Left lung (tissue), 14 donors: ENCODE measurements at places on chromosomes 7 and 10. TPM values are rescaled to one million over a fixed set of nuclear protein-coding genes. Genes with fewer than 3 reads are reported as not detected.

DNA sequence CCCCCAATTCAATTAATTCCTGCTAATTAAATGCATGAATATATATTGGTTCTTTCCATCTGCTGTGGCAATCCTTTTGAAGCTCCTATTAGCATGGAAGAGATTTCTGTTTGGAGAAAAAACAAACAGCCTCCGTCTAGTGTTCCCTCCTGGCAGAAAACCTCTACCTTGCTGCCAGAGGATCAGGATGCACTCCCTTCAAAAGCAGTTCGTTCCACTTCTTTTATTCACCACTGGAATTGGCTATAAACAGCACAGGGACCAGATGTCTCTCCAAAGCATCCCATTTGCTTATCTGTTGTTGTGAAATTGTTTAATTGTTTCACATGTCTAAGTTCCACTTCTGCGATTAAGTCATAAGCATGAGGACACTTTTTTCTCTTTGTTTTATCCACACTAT is 77.8 kb upstream of the PTN start:
- H3K4me3 ChIP-seq, result no peak overlapping the region
- DNase-seq, result no peak
- H3K27me3 ChIP-seq, result no peaks in the 10 kb centered on the region
- no peaks in the 10 kb centered on the region for H3K4me1 ChIP-seq

DNA sequence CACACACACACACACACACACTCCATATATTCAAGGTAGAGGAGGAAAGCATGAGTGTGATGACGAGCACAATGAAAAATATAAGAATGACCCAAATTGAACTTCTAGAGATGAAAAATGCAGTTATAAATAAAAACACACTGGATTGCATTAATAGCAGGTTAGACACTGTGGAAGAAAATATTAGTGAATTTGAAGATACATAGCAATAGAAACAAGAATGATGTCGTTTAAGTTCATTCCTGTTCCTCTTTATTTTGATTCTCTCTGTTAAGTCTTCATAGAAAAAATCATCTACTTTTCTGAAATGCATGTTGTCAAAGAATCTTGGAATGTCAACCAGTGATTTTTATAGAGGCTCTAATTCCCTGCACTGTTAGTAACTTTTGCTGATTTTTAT is 78.4 kb downstream of the BTAF1 start:
- no peak for DNase-seq
- no peaks in the 10 kb centered on the region for H3K27me3 ChIP-seq
- H3K4me3 ChIP-seq, result no peak overlapping the region
- H3K27ac ChIP-seq, result no peak overlapping the region

The INHBA gene
- 8.0 TPM for total RNA-seq

GRCh38 chr10:114685456-114685855 is 27.4 kb upstream of the ABLIM1 start:
- H3K36me3 ChIP-seq, result no peaks in the 10 kb centered on the region
- H3K4me1 ChIP-seq, result peaks cover 29% of the 10 kb centered on the region
- no peak for DNase-seq
- no peaks in the 10 kb centered on the region for H3K27me3 ChIP-seq
- H3K27ac ChIP-seq, result peak overlapping the region; percentile 71
- H3K4me3 ChIP-seq, result no peak overlapping the region

DNA sequence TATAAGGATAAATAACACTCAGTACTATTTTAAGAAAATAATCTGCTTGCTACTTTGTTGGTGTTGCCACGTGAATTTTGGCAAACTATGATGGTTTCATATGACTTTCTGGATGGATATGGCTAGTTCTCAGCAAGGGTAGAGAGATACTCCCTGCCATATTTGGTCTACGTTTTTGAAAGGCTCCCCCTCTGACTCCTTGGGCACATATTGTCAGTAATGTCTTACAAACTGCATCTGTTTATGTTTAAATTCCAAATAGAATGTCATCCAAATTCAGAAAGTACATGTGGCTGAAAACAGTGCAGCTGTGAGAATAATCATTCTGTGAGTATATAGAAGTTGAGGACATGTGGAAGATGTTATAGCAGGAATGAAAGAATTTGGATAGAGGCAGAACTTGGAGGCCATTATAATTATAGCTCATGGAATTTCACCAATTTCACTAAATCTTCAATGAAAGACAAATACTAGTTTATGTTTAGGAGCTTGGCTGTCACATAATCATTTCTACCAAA is 107.8 kb downstream of the SRI start:
- no peak for DNase-seq
- H3K4me1 ChIP-seq, result no peaks in the 10 kb centered on the region
- H3K36me3 ChIP-seq, result no peaks in the 10 kb centered on the region
- no peak overlapping the region for H3K4me3 ChIP-seq
- no peak overlapping the region for H3K27ac ChIP-seq
- H3K27me3 ChIP-seq, result no peaks in the 10 kb centered on the region

DNA sequence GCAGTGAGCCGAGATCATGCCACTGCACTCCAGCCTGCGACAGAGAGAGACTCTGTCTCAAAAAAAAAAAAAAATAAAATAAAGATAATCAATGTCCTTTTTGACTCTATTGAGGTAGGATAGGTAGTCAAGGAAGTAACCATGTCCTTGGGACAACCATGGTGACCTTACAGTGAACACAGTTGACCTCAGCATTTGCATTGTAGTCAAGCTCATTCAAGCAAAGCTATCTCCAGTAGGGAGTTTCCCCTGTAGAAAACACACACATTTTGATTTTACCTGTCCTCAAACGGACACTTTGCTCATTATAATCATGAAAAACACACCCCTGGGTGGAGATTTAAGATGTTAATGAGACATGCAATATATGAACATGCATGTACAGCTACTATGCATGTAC is 171.7 kb downstream of the KIF20B start:
- H3K4me3 ChIP-seq, result no peak overlapping the region
- no peak for DNase-seq
- no peaks in the 10 kb centered on the region for H3K27me3 ChIP-seq
- H3K27ac ChIP-seq, result no peak overlapping the region
- H3K4me1 ChIP-seq, result no peaks in the 10 kb centered on the region

GRCh38 chr7:79781716-79782115 is 328.2 kb upstream of the MAGI2 start:
- no peaks in the 10 kb centered on the region for H3K36me3 ChIP-seq
- no peak overlapping the region for H3K27ac ChIP-seq
- no peak overlapping the region for H3K4me3 ChIP-seq
- DNase-seq, result peak; percentile 36
- H3K4me1 ChIP-seq, result no peaks in the 10 kb centered on the region

DNA sequence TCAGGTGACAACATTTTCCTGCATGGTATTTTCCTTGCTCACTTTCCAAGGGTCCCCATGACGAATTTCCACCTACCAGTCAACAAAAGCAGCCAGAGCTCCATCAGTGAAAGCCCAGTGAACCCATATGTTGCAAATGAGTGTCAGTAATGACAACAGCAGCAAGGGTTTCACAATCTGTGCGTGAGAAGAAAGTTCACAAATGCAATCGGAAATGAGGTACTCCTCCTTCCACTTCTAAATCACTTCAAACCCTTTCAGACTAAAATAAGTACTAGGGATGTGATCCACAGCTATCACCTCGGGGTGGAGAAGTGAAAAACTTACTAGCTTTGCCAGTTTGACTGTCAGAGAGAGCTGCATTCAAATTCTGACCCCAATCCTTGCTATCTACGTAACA is 55.6 kb upstream of the BET1 start:
- H3K4me3 ChIP-seq, result no peak overlapping the region
- H3K36me3 ChIP-seq, result no peaks in the 10 kb centered on the region
- no peak for DNase-seq
- H3K27me3 ChIP-seq, result peaks cover 5% of the 10 kb centered on the region
- H3K4me1 ChIP-seq, result no peaks in the 10 kb centered on the region

The STRIP2 gene
- total RNA-seq, result 4.4 TPM

- no peak for DNase-seq
- no peaks in the 10 kb centered on the region for H3K27me3 ChIP-seq
- no peak overlapping the region for H3K4me3 ChIP-seq
- no peaks in the 10 kb centered on the region for H3K4me1 ChIP-seq
Measured at GRCh38 chr7:150412518-150413488, 33.7 kb downstream of the ZNF775 start.

DNA sequence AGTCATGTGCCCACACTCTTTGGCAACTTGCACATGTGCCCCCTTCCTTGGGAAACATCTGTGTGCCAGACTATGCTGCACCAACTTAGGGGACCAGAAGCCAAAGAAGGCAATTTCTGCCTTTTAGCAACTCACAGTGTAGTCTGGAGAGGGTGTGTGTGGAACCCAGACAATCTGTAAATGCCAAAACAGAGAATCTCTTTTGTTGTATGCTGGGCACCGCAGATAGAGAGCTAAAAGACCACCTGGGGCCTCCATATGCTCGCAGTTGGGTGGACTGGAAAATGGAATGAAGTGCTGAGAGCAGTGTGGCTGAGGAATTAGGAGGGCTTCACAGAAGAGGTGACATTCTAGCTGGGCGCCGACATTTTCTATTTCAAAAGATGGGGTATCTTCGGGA is 26.4 kb downstream of the UBTD1 start:
- peaks cover 5% of the 10 kb centered on the region for H3K4me1 ChIP-seq
- H3K36me3 ChIP-seq, result no peaks in the 10 kb centered on the region
- no peak for DNase-seq
- H3K27me3 ChIP-seq, result no peaks in the 10 kb centered on the region
- H3K27ac ChIP-seq, result no peak overlapping the region

DNA sequence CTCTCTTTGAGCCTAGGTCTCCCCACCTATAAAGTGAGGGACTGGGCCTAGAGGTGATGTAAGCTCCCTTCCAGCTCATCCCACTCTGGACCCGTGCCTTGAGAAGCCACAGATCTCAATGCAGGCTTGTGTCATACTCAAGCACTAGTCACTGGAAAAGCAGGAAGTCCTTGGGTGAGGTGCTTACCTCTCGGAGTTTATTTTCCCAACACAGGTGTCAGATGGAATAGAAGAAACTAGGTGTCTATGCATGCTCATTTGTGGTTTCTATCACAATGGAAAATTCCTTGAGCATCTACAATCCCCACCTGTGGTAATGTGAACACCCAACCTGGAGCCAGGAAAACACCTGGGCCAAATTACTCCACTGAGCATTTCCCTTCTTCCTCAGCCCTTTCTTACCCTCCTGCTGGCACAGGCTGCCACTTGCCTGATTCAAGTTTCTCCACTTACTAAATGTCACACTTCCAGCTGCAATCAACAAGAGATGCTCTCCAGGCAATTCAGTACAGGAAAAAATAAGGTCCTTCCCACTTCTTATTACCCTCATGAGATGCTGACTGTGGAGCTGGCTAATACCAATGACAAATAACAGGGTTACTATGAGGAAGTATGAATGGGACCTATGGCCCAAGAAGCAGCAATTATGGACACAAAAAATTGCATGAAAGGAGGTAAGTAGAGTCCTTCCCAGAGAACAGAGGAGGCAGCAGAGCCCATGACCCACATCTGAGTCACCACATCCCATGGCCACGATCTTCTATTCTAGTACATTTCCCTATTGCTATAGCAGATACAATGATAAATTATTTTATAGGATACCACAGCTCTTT is 13.1 kb downstream of the LSM5 start:
- peaks cover 6% of the 10 kb centered on the region for H3K27me3 ChIP-seq
- H3K4me1 ChIP-seq, result no peaks in the 10 kb centered on the region
- no peak overlapping the region for H3K4me3 ChIP-seq

DNA sequence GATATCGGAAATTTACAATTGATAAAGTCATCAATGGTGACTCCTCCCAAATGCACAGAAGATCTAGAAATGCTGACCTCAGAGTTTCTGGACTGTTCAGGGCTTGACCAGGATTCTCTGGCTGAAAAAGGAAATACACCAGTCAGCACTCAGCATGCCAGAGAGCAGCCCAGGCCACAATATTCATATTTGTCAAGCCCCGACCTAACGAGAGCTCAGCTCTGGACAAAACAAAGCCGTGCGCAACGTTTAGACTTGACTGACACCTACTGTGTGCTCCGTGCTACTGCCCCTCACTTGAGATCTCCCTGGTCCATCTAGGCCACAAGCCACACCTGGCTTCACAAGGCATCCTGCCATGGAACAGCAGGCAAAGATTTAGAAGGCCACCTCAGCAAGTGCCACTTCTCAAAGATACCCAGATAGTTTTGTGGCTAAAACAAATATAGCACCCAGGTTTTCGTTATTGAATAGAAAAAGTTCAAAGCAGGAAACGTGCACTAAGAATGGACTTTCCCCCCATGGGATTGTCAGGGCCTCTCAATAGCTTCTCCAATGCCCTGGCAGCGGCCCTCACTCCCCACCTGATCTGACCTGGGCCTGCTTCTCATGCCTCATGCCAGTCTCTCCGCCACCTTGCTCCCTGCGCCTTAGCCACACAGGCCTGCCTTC is 218.3 kb downstream of the FAM107B start:
- H3K36me3 ChIP-seq, result peaks cover 4% of the 10 kb centered on the region
- DNase-seq, result no peak
- no peaks in the 10 kb centered on the region for H3K27me3 ChIP-seq
- H3K4me1 ChIP-seq, result peaks cover 32% of the 10 kb centered on the region
- H3K4me3 ChIP-seq, result no peak overlapping the region
- peak overlapping the region; percentile 89 for H3K27ac ChIP-seq

GRCh38 chr10:130224228-130224627 is 88.0 kb downstream of the GLRX3 start:
- no peaks in the 10 kb centered on the region for H3K36me3 ChIP-seq
- no peaks in the 10 kb centered on the region for H3K4me1 ChIP-seq
- no peaks in the 10 kb centered on the region for H3K27me3 ChIP-seq

- H3K36me3 ChIP-seq, result no peaks in the 10 kb centered on the region
- DNase-seq, result no peak
- H3K27me3 ChIP-seq, result no peaks in the 10 kb centered on the region
- peaks cover 22% of the 10 kb centered on the region for H3K4me1 ChIP-seq
- H3K27ac ChIP-seq, result no peak overlapping the region
Measured at GRCh38 chr10:49361735-49362568, 33.9 kb downstream of the DRGX start.

DNA sequence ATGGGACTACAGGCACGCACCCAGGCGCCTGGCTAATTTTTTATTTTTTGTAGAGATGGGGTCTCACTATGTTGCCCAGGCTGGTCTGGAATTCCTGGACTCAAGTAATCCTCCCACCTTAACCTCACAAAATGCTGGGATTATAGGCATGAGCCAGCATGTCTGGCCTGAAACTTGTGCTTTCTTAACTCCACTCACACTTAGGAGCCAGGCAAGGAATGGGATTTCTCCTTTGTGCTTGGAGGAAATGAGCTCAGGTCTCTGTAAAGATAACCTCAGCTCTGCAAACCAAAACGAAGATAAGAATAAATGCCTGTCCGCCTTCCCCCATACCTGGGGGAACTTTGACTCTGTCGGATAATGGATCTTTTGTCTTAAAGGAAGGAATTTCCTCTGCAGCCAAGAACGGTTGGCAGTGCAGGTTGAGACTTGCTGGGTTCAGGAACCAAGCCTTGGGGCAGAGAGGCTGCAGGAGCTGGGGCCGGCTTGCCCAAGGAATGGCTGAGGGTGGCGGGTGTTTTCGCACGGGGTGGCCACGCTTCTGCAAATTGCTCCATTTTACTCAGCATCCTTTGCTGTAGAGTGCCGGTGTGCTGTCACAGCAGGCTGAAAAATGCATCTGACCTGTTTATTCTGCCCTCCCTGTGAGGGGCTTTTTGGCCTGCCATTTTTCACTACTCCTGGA is 174.2 kb downstream of the KIAA1217 start:
- H3K4me3 ChIP-seq, result no peak overlapping the region
- peak overlapping the region; percentile 4 for H3K27ac ChIP-seq
- DNase-seq, result no peak
- peaks cover 18% of the 10 kb centered on the region for H3K4me1 ChIP-seq
- no peaks in the 10 kb centered on the region for H3K36me3 ChIP-seq
- no peaks in the 10 kb centered on the region for H3K27me3 ChIP-seq

The NRP1 gene
- 79.8 TPM for total RNA-seq

GRCh38 chr10:92913973-92914372 is 65.7 kb downstream of the EXOC6 start:
- H3K27me3 ChIP-seq, result no peaks in the 10 kb centered on the region
- no peak for DNase-seq
- H3K27ac ChIP-seq, result no peak overlapping the region
- peaks cover 33% of the 10 kb centered on the region for H3K36me3 ChIP-seq
- no peaks in the 10 kb centered on the region for H3K4me1 ChIP-seq
